ENCODE measurements at places on chromosomes 1 and 21.

- peak; percentile 39 for DNase-seq
Observed at GRCh38 chr1:46244656-46245371, 2.7 kb upstream of the RAD54L start.

- DNase-seq = peak; percentile 77
Observed at GRCh38 chr1:15678578-15678977, 5.5 kb upstream of the PLEKHM2 start.

- no peak for DNase-seq
Observed at GRCh38 chr1:3024588-3024987, 3.3 kb downstream of the ACTRT2 start.

DNA sequence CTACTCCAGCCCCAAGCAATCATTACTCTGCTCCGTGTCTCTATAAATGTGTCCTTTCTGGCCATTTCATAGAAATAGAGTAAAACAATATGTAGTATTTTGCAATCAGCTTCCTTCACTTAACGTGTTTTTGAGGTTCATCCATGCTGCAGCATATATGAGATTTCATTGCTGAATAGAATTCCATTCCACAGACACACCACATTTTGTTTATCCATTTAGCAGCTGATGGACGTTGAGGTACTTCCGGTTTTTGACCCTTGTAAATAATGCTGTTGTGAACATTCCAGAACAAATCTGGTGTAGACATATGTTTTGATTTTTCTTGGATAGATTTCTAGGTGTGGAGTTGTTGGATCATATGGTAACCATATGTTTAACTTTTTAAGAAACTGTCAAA is 30.7 kb downstream of the ADAM30 start:
- no peak for DNase-seq

DNA sequence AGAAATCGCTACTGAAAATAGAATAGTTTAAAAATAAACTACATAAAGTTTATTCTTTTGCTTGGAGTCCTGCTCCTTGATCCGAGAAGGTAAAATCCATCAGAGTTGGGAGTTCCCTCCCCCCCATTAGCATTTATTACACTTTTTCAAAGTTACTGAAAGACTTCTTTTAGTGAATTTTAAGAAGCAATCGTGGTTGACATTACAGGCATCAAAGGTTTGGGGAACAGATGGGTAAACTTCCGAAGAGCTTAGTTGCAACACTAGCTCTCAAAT is 31.0 kb upstream of the NFIA start:
- no peak for DNase-seq

DNA sequence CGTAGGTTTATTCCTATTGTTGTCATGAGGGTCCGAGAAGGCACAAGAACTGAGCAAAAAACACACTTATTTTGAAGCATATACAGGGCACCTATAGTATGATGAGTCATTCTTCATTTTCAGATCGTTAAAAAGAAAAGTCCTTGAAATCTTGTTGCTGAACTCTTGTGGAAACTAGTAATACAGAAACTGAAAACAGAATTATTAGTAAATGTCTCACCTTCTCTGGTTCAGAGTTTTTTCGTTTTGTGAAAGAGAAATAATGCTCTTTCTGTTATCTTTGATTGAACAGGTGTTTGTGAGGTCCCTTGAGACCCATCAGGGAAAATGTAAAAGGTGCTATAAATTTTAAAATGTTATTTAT is 102.0 kb upstream of the COA6 start:
- DNase-seq = no peak

DNA sequence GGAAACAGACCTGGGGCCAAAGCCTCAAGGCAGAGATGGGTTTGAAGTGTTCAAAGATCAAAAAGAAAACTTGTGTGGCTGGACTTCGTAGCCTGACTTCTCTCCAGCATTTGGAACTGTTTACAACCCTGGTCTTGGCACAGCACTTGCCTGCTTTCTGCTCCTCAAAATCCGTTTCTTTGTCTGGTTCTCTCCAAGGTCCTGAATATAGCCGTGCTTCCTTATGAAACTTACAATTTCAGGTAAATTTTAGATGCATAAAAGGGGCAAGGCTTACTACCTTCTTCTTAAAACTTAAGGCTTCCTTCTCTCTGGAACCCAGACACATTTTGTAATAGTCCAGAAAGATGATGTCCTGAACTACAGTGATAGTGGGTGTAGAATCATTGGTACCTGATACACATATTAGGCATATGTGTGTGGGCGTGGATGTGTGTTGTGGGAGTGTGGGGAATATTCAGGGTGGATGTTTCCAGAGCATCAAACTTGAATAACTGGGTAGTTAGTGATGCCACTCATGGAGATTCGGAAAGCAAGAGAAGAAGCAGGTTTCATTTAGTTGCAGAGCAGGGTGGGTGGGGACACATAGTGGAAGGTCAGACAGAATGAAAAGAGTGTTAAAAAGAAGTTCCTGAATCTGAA is 26.4 kb upstream of the FAM78B start:
- DNase-seq = peak; percentile 14

- DNase-seq = peak; percentile 91
Observed at GRCh38 chr1:1164701-1165451, 8.8 kb upstream of the TTLL10 start.

- DNase-seq = no peak
Observed at GRCh38 chr1:84247425-84248220, 53.9 kb upstream of the SAMD13 start.

- DNase-seq = no peak
Observed at GRCh38 chr1:65894738-65895605, 102.3 kb downstream of the PDE4B start.

GRCh38 chr21:15333951-15334350 is 269.2 kb upstream of the NRIP1 start:
- DNase-seq = no peak

DNA sequence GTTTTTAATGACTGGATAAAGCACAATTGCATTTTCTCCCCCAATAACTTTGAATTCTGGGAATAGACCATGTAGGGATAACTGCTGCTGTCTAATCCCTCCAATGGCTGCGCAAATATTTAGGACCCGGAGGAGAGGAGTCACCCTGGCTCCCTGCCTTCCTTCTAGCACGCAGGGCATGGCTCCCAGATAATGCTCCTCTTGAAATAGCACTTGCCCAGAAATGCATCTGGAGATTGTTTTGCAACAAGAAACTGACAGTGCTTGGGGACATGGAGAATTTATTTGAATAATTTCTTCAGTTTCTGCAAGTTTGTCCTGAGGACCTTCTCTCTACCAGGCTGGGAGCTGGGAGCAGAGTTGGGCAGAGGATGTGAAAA is 83.5 kb downstream of the MAN1C1 start:
- no peak for DNase-seq

GRCh38 chr1:70528590-70529333 is 117.7 kb downstream of the CTH start:
- DNase-seq = peak; percentile 25

GRCh38 chr1:92876351-92876750 is 44.5 kb downstream of the RPL5 start:
- no peak for DNase-seq

DNA sequence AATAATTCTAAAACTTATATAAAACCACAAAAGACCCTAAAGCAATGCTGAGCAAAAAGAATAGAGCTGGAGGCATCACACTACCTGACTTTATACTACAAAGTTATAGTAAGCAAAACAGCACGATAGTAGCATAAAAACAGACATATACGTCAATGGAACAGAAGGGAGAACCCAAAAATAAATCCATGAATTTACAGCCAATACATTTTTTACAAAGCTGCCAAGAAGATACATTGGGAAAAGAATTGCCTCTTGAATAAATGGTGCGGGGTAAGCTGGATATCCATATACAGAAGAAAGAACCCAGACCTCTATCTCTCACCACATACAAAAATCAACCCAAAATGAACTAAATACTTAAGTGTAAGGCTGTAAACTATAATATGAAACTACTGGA is 51.3 kb upstream of the KRTAP11-1 start:
- DNase-seq = no peak

- DNase-seq = no peak
Observed at GRCh38 chr1:172642970-172643369, 15.9 kb upstream of the FASLG start.

DNA sequence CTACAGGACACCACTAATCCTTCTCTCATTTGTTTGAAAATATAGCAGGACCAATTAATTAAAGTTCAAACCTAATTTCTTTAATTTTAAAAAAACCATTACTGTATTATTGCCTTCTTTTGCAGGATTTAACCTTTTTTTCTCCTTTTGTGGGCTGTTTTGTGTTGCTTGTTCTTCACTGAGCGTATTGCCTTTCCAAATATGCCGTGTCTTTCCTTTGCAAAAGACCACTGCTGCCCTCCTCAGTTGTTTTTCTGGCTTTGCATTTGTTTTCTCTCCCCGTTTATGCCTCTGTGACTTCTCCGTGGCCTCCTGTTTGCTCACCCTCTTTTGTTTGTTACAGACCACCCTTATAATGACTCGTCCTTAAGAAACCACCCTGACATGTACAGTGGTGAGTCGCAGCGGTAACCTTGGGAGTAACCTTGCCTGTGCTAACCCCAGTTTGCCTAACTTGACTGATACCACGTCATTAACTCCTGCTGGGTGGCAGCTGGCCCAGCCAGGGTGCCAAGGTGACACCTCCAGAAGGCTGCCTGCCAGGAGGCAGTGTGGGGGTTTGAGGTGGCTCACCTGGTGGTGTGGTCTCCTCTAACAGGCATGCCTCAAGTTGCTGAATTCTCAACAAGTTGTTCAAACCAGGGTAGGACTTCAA is 81.1 kb upstream of the CNTN2 start:
- DNase-seq = no peak

DNA sequence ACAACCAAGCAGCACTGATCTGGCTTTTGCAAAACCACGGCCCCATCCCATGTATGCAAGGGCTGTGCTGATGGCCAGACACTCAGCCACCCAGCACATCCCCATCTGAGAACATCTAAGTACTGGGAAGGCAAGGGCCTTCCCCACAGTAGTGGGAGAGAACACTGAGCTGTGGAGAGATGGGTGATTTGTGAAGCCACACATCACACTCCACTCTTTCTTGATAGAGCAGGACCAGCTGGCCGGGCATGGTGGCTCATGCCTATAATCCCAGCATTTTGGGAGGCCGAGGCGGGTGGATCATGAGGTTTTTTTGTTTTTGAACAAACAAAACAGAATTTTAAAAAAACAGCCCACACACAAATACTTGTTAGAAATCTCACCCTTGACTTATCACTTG is 28.2 kb upstream of the RXRG start:
- no peak for DNase-seq

- no peak for DNase-seq
Observed at GRCh38 chr1:182616130-182617013, 12.2 kb upstream of the RGS16 start.

GRCh38 chr1:84480650-84481049 is 1.6 kb downstream of the RPF1 start:
- no peak for DNase-seq

- DNase-seq = no peak
Observed at GRCh38 chr21:28136656-28137255, 855.9 kb downstream of the LTN1 start.

DNA sequence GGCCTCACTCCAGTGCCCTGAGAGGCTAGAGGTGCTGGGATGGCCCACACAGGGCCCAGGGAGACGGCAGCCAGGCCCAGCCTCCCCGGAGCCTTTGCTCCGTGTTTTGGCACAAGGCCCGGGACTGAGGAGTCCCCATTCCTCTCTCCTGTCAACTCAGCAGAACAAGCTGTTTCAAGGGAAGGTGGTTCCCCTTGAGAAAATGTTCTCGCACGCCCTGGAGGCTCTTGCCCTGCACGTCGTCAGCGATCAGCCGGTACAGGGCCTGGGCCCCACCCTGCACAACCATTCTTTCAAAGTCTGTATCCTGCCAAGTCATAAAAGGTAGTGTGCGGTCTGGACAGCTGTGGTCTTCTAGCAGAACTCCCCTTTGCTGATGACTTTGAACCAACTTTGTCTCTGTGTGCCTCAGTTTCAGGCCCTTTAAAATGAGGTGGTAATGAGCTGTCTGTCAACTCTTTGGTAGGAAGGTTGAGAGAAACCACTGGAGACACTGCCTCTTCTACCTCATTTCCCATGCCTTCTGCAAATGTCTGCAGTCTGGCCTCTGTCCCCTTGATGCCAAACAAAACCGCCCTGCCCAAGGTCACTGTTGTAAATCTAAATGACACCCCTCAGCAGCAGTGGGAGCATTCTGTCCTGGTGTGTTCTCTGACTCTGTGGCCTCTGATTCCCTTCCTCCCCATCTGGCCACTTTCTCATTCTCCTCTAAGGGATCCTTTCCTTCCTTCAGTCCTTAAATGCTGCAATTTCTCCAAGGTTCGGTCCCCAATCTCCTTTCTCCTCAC is 138.6 kb upstream of the JUN start:
- no peak for DNase-seq

GRCh38 chr1:116764466-116764898 is 10.3 kb downstream of the CD2 start:
- no peak for DNase-seq

GRCh38 chr1:218436997-218437396 is 91.9 kb downstream of the TGFB2 start:
- DNase-seq = no peak

GRCh38 chr1:156291226-156292061 is 4.0 kb downstream of the GLMP start:
- DNase-seq = peak; percentile 87

- DNase-seq = no peak
Observed at GRCh38 chr1:113136476-113136875, 63.5 kb downstream of the LRIG2 start.

DNA sequence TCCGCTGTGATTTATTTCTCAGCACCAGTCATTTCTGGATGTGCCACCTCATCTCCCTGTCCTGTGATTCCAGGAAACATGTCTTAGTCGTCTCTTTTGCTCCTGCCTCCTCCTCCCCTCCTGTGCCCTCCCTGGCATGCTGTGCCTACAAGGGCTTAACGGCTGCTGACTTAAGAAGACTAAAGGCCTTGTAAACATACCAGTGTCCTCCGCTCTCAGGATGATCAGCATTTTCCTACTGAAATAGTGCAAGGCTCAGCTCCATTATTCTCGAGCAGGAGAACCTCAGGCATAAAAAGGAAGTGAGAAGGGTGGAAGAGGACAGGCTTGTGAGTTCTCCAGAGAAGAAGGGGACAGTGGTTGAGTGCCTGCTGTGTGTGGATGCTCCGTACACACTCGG is 61.6 kb upstream of the RUNX3 start:
- no peak for DNase-seq

- no peak for DNase-seq
Observed at GRCh38 chr1:109641078-109641740, 14.7 kb upstream of the GSTM4 start.

DNA sequence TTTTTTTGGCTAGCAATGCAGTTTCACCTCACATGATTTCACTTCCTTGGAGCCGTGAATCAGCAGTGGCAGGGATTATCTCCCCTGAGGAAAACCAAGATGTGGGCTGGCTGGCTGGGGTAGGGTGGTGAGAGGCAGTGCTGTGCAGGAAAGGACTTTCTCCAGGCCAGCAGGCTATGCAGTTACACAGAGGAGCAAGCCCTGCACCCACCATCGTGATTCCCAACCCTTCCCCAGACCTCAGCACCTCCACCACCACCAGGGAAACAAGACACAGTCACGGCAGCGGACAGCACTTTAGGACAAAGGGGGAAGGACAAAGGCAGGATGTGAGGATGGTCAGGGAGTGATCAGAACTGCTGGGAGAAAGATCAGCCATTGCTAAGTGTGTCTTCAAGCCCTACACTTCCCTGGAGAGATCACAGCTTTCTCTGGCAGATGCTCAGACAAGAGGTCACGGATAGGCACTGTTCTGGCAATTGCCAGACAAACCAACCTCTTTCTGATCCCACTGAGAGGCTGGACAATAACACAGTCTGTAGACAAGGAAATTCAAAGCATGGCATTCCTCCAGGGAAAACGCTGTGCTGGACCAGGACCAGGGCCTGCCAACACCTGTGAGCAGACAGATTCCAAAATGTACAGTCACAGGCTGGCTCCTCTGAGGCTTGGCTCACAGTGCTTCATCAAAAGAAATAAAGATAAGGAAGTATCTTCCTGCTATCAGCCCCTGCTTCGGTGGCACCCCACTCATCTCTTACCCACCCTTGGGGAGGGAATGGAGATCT is 509.4 kb downstream of the SMYD3 start:
- peak; percentile 26 for DNase-seq

All from ACHN (cell line).